ENCODE measurements at places on chromosomes 7 and 10.

DNA sequence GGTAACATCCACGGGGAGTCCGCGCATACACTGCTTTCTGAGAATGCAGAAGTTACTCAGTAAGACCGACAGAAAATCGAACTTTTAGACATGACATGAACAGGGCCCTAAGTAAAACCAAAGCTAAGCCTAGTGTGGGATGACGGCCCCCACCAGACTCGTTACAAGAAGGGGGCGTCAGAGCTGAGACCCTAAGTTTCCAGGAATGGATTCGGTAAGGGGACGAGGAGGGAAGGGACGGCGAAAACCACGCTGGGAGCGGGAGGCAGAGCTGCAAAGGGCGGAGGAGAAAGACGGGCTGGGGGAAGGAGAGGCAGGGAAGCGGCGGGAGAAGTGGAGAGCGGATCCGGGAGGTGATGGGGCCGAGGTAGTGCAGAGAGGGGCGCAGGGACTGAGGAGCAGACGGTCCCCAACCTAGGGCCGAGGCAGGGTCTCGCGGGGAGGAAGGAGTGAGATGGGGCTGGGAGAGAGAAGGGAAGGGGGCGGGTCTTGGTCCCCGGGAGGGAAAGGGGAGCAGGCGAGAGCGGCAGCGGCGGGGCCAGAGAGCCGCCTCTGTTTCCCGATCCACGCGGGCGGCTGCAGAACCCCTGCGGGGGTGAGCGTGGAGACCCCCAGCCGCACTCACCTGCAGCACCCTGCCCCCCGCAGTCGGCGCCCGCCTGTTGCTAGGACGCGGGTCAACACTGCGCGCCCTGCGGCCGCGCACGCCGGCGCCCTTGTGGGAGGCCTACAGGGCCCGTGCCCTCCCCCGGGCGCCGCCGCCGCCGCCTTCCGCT is 513 bp downstream of the ODAD2 start:
- no peak for DNase-seq

GRCh38 chr7:100372256-100372655 is 1.0 kb upstream of the PILRA start:
- DNase-seq = no peak

DNA sequence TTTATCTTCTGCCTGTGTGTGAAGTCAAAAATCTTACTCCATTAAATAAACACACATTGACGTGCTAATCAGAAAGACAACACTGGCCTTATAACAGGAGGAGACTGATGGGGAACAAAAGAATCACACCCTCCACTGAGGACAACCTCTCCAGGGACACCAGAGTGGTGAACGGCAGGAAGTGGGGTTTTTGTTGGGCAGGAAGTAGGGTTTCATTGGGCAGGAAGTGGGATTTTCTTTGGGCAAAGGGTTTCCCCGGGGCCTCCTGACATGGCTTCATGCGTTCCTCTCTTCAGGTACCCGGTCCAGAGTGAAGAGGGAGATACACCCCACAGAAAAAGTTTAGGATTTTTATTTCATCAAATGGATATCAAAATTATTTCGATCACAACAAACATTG is 30.6 kb downstream of the ADARB2 start:
- DNase-seq = no peak

- no peak for DNase-seq
Measured at GRCh38 chr7:48295296-48295971, 124.2 kb downstream of the ABCA13 start.

GRCh38 chr10:33117230-33117629 is 159.2 kb upstream of the ITGB1 start:
- no peak for DNase-seq

DNA sequence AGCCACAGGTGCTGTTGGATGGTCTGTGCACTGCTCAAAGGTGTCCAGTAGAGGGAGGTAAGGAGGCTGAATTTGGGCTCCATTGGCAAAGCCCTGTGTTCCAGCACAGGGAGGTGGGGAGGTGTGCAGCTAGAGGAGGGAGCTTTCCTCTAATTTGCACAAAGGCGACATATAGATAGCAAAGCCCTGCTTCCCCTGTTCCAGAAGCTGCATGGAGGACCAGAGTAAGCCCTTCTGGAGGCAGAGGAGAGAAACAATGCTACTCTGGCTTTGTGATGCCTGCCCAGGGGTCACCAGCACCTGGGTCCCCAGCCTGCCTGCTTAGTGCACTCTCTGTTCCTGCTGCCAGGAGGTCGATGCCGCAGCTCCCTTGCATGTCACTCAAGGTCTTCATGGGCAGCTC is 3.4 kb upstream of the ARHGAP22 start:
- DNase-seq = peak; percentile 26

DNA sequence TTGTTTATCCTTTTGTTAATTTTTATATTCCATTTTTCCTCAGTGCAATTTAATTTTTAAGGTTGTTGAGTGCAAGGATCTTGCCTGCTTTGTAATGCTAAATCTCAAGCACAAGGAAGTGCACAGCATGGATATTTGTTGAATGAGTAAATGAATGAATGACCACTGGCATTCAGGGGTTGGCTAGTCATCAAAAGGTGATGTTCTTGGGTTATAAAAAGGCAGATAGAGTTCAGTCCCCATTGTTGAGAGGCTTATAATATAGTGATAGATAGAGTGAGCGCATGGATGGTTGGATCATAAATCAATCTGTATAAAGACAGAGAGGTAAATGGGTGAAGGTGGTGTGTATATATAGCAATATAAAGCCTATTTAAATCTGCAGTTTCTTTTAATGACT is 193.2 kb upstream of the KLF6 start:
- DNase-seq = no peak
